Eye (tissue), 1 donor: ENCODE measurements at places on chromosomes 3 and 15.
A peak's percentile ranks its signal among the peaks of the same experiment; 100 is the strongest.

- DNase-seq, result no peak
Observed at GRCh38 chr3:172281884-172282283, 166.4 kb downstream of the GHSR start.

GRCh38 chr3:81728766-81729544 is 32.5 kb downstream of the GBE1 start:
- no peak for DNase-seq

DNA sequence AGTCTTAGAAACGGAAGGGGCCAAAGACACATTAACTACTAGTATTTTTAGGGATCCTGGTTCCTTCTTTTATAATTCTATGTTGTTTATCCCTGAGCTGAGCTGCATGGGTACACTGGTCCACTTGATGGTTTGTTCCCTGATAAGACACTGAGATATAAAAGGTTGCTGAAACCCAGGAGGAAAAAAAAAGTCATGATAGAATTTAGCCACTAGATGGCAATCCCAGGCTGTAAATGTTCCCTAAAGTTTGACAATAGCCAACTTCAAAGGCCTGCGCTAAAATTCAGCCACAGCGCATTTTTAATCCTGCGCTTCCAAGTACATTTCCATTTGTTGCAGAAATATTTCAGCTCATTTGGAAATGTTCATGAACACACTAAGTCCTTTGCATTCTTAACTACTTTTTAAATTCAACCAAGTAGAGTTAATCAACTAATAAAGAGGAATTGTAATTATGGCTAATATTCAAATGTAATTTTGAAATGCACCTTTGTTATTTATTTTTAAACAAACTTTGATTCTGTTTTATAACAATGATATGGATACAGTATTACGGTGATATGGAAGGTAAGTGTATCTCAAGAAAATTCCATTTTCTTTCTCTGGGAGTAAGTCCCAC is 249.3 kb upstream of the FEZF2 start:
- peak; percentile 93 for DNase-seq

- no peak for DNase-seq
Observed at GRCh38 chr15:80151148-80151547, 1.7 kb upstream of the FAH start.

DNA sequence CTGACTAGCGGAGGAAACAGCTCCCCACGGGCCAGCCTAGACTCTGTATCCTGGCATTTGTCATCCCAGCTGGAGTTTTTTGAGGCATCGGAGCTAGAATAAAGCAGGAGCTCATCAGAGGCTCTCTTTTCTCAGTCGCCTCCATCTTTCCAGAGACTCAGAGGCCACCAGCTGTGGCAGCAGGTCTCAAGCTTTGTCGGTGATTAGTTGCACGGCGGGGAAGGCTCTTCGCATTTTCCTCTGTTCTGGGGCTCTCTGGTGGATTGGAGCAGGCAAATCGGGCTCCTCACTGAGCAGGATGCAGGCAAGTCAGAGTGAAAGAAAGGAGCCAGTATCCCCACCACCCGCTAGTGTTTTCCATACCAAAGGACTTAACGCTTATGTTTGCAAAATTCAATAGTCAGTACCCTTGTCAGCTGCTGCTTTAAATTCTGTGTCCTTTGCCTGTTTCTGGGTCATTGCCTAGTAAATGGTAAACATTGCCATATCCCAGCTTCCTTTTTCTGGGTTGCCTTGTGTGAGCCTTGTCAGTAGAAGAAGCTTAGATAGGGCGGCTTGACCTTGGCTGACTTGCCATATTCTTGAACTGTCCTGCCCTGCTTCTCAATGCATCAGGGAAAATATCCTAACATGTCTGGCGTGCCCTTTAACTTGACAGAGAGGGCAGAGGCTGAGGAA is 127.1 kb downstream of the PTPRG start:
- peak; percentile 84 for DNase-seq

DNA sequence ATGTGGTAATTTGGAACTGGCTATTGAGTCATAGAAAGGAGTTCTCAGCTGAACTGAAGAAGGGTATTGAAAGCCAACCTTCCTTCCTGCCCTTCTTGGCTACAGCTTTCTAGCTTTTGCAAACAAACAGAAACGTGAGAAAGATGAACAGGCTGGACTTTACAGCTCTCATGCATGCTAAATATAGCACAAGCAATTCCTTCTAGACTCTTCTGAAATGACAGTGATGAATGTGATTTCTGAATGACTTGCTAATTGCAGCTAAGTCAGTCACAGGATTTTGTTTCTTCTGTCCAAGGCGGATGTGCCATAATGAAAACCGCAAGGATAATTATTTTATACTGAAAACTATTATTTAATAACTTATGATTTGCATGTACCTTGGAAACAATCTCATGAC is 36.3 kb downstream of the BCHE start:
- no peak for DNase-seq

GRCh38 chr3:83500422-83500821 is 1458.4 kb upstream of the CADM2 start:
- DNase-seq, result no peak

- DNase-seq, result no peak
Observed at GRCh38 chr3:185030951-185031350, 121.9 kb downstream of the C3orf70 start.

- peak; percentile 64 for DNase-seq
Observed at GRCh38 chr3:135771760-135772159, 193.8 kb upstream of the PPP2R3A start.

DNA sequence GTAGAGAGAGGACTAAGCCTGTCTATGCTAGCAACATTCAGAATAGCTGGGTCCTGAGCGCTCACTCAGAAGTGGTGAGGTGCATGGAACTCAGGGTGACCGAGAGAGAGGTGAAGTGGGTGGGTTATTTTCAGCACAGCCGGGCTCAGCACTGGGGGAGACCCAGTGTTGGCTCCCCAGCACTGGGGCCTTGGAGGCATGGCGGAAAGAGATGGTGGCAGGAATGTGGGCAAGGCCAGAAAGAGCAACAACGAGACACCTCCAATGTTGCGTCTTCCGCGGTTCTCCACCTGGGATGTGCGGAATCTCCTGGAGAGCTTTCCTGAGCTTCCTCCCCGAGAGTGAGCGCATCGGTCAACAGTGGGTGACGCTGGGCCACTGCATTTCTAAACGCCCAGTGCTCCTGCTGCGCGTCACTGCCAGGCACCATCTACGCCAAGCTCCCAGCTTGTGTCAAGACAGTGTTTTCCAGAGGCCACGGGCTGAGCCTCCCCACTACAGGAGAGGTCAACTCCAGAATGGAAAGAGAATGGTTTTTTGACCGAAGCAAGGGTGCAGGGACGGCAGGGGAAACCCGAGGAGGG is 148.4 kb downstream of the ADAMTS17 start:
- DNase-seq, result no peak

GRCh38 chr15:97817276-97817890 is 143.1 kb upstream of the ARRDC4 start:
- DNase-seq, result no peak

GRCh38 chr3:46386205-46386604 is 15.5 kb downstream of the CCR5 start:
- no peak for DNase-seq

GRCh38 chr15:88648357-88649214 is 9.8 kb downstream of the ISG20 start:
- no peak for DNase-seq

DNA sequence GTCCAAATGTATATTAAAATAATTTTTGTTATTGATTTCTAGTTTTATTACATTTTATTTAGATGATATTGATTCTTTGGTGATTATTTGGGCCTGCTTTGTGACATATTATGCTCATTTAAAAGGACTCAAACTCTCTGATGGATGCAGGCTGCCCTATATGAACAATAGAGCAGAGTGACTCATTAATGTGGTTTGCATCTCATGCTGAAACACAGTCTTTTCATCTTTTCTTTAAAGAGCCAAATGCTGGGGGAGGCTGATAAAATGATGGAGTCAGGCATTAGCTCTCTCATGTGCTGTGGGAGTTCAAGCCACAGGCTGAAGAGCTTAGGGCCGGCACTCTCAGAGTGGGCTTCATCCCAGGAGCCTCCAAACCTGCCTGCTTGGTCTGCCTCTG is 7.2 kb downstream of the PLA1A start:
- DNase-seq, result no peak

GRCh38 chr3:177107461-177108239 is 89.6 kb downstream of the TBL1XR1 start:
- no peak for DNase-seq

DNA sequence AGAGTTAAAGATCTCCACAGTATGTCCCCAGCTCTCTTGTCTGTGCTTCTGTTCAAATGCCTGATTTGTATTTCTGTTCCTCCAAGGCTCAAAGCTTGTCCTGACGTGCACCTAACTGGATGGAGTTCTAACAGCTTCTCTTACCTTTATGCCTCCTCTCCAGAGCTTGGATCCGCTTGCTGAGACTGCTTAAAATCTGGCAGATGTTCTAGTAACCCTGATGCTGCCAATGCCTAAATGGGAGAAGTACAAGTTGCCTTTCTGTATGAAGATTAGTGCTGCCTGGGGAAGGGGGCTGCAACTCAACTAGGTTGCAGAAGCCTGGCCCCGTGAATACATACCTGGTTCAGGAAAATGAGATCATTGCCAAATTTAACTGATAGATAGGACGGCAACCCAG is 354.5 kb upstream of the KCNMB2 start:
- no peak for DNase-seq

DNA sequence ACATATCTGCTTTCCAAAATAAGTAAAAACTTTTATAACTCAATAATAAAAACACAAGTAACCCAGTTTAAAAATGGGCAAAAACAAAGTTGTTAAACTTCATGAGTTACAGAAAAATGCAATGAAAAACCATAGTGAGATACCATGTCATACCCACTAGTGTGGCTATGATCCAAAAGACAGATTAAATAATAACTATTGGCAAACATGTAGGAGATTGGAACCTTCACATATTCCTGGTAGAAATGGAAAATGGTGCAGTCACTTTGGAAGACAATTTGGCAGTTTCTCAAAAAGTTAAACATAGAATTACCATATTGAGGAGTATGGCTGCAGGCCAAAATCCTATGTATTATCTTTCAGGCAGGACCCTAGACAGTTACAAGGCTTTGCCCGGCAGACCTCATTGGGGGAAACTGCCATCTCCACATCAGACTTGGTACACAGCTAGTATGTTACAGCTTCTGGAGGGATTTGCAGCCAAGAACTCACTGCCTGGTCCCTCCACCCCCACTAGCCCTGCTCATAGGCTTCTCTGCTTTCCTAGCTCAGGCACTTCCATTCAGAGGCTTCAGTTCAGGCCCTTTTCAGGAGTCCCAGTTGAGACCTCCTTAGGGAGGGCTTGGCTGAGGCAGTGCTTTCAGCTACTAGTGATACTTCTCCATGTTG is 147.8 kb downstream of the NEK10 start:
- peak; percentile 2 for DNase-seq

GRCh38 chr3:170869239-170869590 is 780 bp downstream of the RPL22L1 start:
- no peak for DNase-seq

DNA sequence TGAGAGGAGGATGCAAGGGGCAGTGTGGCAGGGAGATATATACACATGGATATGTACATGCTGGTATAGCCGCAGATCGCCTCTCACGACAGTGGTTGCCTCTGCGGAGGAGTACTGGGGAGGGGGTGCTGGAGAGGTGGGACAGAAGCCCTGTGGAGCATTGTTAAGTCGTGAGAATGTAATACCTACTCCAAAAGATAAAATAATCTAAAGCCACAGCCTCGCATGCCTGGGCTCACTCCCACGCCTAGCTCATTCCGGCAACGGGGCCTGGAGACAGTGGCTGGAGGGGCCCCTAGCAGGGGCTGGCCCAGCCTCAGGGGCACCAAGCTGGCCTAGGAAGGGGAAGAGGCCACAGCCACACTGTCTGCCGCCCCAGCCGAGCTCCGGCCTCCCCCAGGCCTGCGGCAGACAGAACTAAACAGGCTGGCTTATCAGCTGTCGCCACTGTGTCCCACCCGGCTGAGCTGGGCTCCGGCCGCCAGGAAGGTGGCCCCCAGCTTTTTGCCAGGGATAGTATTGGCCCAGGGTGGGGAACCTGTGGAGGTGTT is 65.1 kb upstream of the LCTL start:
- no peak for DNase-seq

- DNase-seq, result no peak
Observed at GRCh38 chr3:9861201-9861600, 17.4 kb upstream of the RPUSD3 start.

DNA sequence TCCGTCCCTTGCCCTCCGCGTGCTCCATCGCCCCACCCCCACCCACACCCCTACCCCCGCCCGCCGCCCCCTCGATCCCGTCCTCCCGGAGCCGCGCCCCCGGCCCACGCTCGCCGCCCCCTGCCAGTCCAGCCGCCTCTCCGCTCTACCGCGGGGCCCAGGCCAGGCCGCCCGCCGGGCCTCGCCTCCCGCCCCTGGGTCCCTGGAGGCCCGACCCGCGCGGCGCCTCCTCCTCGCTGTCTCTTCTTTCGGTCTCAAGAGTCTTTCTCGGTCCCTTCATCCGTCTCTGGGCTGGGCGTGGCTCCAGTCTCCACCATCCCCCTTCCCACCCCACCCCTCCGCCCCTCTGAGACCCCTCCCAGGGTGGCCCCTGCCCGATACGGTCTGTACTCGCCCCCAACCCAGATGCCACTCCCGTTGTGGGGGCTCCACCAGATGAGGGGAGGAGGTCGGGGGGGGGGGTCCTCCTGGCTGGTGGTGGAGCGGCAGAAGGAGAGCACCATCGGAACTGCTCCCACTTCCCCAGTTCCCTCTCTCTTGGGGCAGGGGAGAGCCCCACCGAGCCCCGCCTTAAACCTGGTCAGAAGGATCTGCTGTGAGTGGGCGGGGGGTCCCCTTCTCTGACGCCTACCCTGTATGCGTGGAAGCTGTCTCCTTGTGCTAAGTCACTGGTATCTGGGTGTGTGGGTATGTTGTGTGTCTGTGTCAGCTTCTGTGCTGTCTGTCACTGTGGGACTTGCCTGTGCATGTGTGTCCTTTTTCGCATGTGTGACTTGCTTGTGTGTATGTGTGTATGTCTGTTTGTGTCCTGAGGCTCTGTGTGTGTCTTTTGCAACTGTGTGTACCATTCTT is 1.0 kb downstream of the PRKCD start:
- DNase-seq, result peak; percentile 59

DNA sequence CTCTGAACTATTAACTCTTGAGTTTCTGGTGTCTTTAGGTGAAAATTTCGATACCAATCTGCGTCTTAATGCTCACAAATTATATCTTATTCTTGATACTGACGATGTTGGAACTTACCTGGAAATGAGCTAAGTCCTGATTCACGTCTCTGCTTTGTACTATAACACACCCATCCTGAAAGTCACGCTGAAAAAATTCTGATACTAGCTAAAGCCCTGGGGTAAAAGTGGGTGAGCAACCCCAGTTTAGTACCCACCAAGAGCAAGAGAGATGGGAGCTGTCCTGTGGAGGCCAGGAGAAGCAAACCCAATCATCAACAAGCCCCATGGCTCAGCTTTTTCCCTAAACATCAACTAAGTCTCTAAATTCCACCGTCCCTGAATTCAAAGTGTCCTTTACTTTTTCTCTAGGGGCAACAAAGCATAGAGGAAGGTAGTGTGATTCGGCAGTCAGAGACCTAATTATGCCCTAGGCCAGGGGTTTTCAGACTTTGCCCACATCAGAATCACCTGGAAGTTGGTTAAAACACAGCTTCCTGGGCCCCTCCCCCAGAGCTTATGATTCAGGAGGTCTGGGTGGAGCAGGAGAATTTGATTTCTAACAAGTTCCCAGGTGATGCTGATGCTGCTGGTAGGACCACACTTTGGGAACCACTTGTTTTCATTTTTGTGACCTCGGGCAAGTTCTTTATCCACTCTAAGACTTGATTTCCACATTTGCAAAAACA is 90.2 kb downstream of the OSBPL10 start:
- DNase-seq, result no peak
